ENCODE measurements at places on chromosomes 2 and 18.

DNA sequence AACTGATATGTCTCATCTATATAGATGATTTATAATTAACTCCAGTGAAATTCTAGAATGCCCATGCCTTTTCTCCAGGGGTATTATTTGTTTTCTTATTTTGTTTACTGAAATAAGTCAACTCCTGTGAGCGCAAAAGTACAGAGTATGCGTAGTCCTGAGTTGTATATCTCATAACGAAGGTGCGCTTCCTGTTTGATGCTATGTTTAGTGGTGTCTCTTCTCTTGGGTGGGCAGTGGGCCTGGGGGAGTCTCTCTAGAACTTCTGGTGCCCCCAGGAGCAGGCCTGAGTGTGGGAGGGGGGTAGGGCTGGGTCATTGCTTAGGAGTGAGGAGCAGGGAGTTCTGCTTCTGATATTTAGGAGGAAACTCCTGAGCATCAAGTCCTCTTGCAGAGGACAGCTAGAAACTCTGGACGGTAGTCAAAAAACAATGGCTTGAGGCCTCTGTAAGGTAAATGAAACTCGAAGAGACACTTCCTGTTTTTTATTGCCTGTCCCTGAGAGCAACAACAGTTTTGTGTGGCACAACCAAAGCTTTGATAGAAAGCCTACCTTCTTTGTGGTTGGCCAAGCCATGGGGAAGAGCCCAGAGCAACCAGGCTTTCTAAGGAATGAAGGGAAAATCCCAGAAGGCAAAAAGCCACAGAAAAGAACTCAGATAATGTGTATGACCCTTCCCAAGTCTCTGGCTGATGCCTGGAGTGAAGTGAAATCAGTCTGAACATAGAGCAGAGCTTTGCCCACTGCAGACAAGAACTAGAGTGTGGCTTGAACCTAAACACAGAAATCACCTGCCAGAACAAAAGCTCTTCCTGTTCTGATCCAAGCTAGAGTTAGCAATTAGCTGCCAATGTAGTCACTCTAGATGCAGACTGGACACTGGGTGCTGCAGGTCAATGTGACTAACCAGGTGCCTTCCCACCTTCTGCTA, 8.5 kb upstream of the SP140L start:
- DNase-seq, result peak; percentile 49

DNA sequence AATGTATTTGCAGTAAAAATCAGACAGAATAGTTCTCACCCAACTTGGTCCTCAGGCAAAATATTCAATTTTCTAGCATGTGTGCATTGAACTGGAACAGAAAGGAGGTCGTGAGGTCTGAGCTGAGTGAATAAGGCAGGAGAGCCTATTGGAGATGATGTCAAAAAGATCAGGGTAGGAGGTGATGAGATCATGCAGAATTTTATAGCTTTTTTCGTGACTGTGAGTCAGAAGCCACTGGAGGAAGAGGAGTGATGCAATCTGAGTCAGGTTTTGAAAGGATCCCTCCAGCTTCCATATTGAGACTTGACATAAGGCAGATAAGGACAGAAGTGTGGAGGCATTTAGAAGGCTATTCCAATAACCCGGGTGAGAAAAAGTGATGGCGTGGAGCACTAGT, 299.5 kb upstream of the SOX11 start:
- no peak for DNase-seq

DNA sequence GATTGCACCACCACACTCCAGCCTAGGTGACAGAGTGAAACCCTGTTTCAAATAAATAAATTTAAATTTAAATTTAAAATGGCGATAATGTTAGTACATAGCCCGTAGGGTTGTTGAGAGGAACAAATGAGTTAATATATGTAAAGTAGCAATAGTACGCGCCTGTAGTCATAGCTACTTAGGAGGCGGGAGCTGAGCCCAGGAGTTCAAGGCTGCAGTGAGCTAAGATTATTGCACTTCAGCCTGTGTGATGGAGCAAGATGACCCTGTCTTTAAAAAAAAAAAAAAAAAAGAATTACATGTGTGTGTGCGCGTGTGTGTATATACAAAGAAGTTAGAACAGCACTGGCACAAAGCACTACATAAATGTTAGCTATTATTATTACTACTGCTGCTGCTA, 117.4 kb upstream of the ARL5A start:
- no peak for DNase-seq

DNA sequence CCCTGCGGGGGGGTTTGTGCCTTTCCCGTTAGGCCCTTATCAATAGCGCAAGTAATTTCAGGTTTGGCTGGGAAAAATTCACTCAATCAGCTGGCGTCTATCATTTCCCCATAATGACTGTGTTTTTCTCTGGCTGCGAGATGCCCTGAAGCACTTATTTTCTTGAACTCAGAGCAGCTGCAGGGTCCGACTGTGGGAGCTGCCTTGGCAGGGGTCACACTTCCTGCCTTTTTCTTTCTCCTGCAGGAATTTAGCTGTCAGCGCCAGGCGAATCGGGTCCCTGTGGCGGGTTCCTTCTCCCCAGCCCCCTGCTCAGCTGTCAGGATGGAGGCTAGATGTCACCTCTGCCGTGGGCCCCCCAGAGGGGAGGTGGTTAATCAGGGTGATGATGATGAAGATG, 81.3 kb upstream of the HPCAL1 start:
- DNase-seq, result no peak

GRCh38 chr2:202118168-202118567, 45.1 kb downstream of the KIAA2012 start:
- DNase-seq, result no peak

DNA sequence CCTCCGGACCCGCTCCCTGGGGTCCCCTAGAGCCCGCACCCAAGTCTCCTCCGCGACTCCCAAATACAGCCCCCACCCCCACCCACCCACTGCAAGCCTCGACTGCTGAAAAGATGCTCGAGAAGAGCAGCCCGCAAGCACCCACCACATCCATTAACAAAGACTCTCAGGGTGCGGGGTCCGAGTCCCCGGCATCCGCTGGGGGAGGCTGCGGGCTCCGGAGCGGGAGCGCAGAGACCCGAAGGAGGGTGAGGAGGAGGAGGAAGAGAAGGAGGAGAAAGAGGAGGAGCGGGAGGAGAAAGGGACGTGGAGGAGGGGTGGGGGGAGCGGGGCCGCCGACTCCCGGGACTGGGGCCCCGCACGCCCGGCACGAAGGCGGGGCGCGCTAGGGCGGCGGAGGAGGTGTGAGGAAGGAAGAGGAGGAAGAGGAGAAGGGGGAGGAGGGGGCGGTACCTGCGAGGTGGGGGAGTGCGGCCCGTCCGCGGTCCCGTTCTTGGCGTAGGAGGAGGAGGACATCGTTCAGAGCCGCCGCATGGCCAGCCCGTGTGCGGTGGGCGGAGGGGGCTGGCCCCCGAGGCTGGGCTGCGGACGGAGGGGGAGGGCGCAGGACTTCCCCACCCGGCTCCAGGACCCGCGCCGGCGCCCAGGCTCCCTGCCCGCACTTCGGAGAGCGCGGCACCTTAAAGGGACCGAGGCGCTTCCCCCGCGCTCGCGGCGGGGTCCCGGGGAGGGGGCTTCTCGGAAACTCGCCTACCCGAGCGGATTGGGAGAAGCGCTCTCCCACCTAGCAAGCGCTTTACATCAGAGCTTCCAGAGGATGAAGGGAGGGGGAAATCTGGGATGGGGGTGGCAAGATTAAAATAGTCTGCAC, at the start of gene CACNB4:
CACNB4 (minus strand) TSS at position 549 of the 871 bp plus-strand sequence.
- no peak for DNase-seq

GRCh38 chr2:71240794-71241193, 13.9 kb upstream of the PAIP2B start:
- peak; percentile 66 for DNase-seq

GRCh38 chr18:72811047-72811446, 56.7 kb downstream of the NETO1 start:
- DNase-seq, result no peak

DNA sequence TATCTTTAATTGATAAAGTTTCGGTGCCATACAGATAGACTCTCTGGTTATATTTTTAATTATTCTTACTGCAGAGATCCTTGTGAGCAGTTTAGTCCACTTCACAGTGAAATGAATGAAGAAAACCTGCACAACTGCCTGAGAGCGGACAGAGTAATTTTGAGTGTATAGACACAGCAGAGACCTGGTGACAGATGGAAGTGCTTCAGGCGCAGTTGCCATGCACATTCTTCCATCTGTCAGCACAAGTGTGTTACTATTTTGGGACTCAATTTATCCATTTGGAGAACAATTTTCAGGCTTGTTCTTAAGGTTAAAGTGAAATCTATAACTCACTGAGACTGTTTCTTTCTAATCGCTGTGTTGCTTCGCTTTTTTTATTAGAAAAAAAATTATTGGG, 147.8 kb upstream of the SPHKAP start:
- DNase-seq, result no peak

DNA sequence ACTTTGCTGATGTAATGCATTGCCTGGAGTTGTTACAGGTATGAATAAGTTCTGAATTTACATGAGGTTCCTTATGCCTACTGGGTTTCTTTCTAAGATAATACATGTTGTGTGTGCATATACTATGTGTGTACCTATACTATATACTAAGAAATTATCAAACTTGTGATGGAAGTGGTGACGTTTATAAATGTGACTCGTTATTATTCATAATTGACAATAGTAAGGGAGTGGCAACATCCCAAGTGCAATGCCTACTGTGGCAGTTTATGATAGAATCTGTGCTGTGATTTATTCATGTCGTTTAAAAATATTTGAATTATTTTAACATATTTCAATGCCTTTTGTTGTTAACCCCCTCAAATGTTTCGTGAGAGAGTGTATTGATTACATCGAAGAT, 29.9 kb downstream of the MYOM1 start:
- no peak for DNase-seq

- no peak for DNase-seq
Measured at GRCh38 chr2:219490186-219490585, 8.5 kb upstream of the GMPPA start.

DNA sequence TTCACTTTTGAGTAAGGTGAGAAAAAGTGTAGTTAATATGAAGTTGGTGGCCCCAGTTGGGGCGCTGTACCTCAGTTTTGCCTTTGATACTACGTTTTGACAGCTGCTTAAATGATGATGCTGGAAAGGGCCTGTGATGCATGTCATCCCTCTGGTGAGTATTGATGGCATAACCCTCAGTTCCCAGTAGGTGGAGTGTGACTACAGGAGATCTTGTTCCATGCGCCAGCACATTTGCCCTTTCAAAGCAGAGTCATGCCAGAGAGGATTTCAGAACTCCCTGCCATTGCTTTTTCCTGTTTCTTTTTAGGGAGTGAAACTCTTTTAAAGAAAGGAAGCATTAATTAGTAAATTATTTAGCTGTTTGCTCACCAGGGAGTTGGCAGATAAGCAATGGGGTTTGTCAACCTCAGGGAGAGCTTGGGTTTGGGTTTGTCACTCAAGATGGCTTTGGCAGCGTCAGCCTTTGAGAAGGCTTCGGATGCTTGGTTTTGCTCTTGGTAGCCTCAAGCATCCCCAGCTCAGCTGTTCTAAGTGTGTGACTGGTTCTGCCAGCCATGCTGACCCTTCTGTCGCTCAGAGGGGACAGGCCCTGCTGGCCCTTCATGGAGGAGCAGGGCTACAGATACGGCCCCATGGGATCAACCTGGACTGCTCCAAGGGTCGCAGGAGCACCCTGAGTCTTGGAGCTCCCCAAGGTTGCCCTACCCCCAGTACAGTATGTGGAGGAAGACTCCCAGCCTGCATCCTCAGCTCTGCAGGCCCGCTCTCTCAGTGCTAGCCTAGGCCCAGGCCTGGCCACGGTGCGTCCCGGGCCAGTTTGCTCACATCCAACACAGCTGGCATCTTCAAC, 29.1 kb downstream of the ARMC9 start:
- peak; percentile 68 for DNase-seq

- no peak for DNase-seq
Measured at GRCh38 chr2:112047537-112048235, 7.4 kb upstream of the TMEM87B start.

- no peak for DNase-seq
Measured at GRCh38 chr2:119316066-119316465, 50.6 kb downstream of the C2orf76 start.

DNA sequence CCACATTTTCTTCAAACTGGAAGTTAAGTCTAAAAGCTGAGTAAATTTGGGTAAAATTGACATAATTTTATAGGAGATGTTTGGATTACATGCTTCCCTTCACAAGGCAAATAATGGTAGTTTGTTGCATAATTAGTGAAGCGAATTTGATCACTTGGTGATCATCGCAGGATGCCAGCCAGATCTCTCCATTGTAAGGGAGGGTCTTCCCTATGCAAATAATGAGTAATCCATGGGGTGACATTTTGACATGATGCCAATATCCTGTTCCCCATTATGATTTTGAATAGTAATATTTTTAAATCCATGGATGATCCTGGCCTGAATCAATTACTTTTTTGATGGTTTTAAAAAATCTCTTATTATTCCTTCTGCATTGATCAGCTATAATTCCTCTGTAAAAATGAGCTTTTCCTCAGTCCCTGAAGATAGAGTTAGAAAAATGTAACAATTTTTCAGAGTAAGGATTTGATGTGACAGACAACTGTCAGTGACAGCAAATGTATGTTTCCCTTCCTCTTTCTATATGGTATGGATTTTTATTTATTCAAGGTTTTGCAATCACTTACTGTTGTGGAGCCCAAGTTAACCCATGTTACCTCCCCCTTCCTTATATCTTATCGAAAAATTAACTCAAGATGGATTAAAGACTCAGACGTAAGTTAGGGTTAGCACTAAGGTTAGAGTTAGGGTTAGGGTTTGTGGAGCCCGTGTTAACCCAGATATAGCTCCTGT, 21.4 kb downstream of the CCL20 start:
- no peak for DNase-seq

GRCh38 chr18:3753106-3753505, 303.1 kb downstream of the TGIF1 start:
- DNase-seq, result no peak

DNA sequence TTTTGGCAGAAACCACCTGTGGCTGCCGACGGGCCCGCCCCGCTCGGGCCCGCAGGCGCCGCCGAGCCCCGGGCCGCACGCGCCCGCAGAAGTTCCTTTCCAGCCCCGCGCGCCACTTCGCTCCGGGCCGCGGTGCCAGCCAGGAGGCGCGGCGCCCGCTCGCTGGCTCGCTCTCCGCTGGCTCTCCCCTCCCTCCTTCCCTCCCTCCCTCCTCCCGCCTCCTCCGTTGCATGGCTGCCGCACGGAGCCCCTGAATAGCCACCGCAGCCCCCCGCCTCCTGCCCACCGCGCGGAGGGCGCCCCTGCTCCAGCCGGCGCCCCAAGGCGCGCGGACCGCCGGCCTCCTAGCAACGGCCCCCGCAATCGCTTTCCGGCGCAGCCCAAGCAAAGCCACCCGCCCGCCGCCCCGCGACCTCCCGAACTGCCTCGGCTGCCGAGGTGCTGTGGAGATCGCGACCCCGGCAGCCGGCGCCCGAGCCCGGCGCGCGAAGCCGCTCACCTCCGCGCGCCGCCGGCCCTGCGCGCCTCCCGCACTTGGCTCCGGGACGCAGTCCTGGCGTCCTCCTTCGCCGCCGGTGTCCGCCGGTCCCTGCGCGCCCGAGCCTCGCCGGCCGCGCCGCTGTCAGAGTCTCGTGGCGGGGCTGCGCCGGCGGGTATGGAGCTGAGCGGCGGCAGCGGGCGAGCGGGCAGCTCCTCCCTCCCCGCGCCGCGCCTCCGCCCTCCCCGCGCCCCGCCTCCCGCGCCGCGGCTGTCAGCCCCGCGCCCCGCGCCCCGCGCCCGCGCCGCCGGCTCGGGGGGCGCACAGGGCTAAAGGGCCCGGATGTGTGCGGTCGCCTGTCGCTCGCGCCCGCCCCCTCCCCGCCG, at the start of gene ZBTB7C:
ZBTB7C (minus strand) TSS at position 657 of the 864 bp plus-strand sequence.
- DNase-seq, result peak; percentile 39

- no peak for DNase-seq
Measured at GRCh38 chr2:9565436-9566153, 10.0 kb upstream of the ADAM17 start.

- no peak for DNase-seq
Measured at GRCh38 chr2:200446612-200447011, 63.3 kb downstream of the KCTD18 start.

GRCh38 chr2:147679955-147680531, 164.8 kb upstream of the ACVR2A start:
- no peak for DNase-seq

- no peak for DNase-seq
Measured at GRCh38 chr2:23467618-23468017, 82.6 kb downstream of the KLHL29 start.

Data from MM.1S (cell line).